ENCODE measurements at places on chromosomes 7 and 10.
A peak's percentile ranks its signal among the peaks of the same experiment; 100 is the strongest.

DNA sequence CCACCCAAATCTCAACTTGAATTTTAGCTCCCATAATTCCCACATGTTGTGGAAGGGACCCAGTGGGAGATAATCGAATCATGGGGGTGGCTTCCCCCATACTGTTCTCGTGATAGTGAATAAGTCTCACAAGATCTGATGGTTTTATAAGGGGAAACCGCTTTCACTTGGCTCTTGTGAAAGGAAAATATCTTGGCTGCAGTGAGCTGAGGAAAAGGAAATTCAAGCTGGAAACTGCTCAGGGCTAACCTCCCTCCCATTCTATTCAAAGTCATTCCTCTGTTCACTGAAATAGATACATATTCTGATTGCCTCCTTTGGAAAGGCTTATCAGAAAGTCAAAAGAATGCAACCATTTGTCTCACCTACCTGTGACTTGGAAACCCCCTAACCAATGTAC is 15.8 kb downstream of the CYCS start:
- DNase-seq: peak; percentile 32

GRCh38 chr10:30816820-30817171 is 187.2 kb upstream of the LYZL2 start:
- DNase-seq: no peak

GRCh38 chr10:5691786-5692185 is 7.1 kb downstream of the TASOR2 start:
- no peak for DNase-seq

- no peak for DNase-seq
These were observed 77.3 kb upstream of the SVIL start for GRCh38 chr10:29712108-29712507.

GRCh38 chr10:62062752-62063512 is 161.4 kb downstream of the ARID5B start:
- no peak for DNase-seq

GRCh38 chr10:70191161-70191971 is 21.1 kb upstream of the SAR1A start:
- DNase-seq: no peak

DNA sequence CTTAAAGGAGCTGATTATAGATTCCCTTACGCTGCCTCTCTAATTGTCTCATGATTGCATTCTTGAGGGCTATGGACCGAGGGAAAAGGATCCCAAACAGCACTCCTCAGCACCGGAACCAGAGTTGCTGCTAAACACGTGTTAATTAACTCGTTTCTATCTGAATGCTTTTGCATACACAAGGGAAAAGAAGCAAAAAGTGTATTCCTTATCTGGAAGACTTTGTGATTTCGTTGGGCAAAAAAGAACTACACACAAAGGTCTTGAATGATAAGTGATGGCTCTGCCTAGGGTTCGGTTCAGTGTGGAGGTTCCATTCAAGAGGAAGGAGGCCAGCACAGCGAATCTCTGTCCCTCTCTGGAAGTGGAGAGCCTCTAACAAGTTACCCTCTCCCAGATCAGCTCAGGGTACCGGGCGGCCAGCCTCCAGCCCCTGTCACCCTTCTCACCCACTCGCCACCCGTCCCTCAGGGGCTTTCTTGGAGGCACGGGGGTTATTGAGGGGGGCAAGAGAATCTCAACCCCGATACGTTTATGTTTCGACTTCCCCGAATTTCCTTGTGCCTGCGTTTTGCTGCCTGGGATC is 515 bp upstream of the SLC4A2 start:
- peak; percentile 37 for DNase-seq

DNA sequence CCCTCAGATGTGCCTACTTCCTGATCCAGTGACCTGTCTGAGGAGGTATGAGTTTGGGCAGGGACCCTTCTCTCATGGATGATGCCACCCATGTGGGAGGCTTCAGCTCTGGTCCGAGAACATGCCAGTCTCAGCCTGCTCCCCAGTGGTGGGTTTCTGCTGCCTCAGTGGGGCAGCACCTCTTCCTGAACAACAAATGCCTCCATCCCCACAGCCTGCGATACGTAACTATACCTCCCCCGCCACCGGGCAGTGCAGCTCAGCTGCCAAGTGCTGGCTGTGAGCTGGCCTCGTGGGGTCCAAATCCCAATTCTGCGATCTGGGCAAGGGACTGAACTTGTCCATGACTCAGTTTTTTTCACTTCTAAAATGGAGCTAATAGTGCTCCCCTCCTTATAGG is 3.1 kb downstream of the GDF10 start:
- no peak for DNase-seq

DNA sequence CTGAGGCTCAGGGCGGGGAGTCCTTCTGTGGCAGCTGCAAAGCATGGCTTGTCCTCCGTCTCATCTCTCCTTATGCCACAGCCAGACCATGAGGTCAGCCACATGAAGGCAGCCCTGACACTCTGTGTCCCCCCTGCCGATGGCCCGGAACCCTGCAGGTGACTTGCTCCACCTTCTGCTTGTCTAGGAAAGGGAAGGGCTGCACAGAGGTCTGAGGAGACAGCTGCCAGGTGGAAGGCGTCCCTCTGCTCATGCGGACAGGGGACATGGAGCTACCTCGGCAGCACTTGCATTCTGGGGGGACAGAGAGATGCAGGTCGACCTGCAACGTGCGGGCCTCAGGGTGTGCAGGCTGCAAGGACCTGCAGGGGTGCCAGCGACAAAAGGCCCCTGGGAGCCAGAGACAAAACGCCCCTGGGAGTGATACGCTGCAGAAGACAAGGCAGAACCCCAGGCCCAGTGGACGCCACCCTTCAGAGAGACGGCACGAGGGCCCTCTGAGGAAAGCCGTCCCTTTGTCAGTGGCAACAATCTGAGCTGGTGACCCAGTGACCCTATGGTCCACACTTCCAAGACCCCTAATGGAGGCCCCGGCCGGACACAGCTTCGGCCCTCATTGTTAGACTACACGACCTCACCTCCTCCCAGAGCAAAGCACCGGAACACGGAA is 205.2 kb upstream of the PPP2R2D start:
- DNase-seq: no peak

GRCh38 chr7:39745320-39745719 is 121.9 kb downstream of the RALA start:
- no peak for DNase-seq

DNA sequence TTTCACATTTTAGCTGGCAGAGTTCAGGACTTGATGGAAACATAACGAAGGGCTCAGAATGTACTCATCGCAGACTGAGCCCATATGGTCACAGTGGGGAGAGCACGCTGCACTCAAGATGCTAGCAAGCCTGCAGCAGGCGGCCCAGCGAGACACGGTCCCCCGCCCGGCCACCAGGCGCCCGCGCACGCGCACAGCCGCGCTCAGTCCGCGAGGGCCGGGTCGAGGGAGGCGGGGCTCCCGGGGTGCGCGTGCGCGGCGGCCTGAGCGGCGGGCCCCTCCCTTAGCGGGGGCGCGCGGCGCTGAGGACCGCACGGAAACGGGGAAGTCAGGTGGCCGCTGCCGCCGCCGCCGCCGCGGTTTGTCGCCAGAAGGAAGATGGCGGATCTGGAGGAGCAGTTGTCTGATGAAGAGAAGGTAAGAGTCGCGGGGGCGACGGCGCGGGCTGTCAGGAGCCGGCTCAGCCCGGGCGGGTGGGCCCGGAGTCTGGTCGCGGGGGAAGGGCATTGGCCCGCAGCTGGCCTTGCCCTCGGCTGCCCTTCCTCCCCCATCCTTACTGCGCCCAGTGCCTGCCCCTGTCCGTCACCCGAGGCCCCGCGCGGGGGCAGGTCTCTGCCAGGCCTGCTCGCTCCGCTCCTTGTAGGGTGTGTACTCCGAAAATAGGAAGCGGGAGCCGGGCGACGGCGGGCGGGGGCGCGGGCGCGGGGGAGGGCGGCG is at the start of gene CAPZA2:
Gene CAPZA2 (plus strand): TSS at position 354 of the 717 bp plus-strand sequence. CDS start 25 bp downstream, at position 379.
- peak; percentile 96 for DNase-seq

- no peak for DNase-seq
These were observed 14.1 kb downstream of the ATXN7L1 start for GRCh38 chr7:105862276-105862675.

DNA sequence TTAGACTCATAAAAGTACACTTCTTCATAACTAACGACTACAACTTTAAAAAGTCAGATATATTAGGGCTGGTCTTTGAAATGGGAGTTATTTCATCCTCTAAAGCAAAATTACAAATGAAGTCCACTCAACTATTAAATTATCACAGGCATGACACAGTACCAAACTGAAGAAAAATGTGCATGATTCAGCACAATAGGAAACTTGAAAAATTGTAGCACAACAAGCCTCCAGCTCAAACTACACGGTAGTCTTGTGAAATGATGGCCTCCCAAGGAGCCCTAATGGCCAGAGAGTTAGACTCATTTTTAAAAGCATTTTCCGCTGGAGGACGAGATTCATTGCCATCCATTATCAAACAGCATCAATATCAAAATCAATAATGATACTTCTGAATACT is 76.4 kb downstream of the MAGI2 start:
- no peak for DNase-seq

GRCh38 chr10:86779220-86780017 is 23.0 kb downstream of the BMPR1A start:
- DNase-seq: no peak

GRCh38 chr10:62333988-62334682 is 40.0 kb upstream of the ZNF365 start:
- DNase-seq: no peak

DNA sequence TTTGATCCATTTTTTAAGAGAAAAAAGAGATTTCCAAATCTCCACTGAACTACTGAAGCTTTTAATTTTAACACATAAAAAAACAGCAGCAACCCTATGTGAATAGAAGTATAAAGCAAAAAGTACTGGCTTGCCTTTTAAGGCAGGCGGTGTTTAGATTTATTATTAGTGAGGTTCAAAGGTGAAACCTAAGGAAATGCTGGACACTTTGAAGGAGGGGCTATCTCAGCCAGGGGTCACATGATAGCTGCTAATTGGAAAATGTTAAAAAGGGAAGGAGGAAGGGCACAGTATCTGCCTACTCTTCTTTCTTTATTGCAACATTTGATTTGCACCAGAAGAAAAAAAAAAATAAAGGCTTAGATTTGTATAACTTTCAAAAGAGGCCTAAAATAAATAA is 183.8 kb downstream of the SKAP2 start:
- DNase-seq: no peak

DNA sequence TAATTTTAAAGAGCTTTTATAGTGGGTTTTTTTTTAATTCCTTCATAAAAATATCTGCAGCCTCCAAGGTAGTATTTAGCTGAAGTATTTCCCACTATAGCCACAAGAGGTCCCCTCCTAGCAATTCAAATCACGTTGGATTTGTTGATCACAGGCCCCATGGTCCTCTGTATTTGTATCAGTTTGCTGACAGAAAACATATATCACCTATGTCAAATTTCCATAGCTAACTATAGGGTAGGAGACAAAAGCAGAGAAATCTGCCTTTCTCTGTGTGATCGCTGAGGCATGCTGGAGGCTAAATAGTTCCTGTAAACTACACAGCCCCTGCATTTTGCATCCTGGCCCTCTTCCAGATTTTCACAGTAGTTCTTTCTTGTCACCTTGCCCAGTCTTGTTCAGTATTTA is 1.7 kb upstream of the CTNNA3 start:
- DNase-seq: peak; percentile 72

DNA sequence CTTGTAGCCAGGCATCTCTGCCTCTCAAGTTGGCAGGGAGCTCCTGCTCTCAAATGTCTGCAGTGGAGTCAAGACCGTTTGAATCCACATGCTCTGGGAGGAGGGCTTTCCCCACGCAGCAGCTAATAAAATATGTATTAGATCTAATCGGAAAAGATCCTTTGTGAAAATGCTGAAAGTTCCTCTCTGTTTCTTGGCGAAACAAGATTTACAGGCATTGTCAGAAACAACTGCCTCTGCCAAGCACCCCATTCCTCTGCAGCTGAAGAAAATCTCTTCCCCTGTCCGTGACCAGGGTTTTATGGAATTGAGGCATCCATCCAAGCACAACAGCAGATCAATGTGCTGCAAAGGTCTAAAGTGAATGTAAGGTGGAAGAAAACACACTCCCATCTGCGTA is 165.8 kb downstream of the TCERG1L start:
- DNase-seq: no peak

DNA sequence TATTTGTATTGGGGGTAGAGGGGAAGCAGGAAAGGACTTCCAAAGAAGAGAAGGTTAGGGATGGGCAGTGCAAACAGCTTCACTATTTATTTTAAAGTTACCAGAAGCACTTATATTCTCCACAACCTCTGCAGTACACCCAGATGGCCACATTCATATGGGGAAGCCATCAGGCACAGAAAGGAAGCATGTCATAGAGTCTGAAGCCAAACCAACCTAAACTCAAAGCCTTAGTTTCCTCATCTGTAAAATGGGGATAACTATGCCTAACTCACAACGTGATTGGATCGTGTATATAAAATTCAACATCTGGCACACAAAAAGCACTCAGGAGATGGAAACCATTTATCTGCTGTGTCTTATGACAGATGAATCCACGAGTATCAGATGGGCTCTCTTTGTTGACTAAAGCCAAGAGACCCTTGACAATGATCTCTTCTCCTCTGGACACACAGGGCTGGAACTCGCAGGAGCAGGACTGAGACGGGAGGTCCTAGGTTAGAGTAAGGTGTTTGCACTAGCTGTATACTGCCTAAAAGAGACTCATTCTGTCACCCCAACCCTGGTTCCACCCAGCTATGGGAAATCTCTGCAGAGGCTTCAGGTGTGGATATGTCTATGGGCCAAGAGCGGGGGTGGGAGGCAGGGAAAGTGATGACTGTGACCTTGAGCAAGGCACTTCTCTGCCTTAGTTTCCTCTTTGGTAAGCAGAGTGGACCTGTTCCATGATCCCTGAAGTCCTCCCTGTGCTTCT is 1.8 kb downstream of the KIAA1549 start:
- peak; percentile 44 for DNase-seq

DNA sequence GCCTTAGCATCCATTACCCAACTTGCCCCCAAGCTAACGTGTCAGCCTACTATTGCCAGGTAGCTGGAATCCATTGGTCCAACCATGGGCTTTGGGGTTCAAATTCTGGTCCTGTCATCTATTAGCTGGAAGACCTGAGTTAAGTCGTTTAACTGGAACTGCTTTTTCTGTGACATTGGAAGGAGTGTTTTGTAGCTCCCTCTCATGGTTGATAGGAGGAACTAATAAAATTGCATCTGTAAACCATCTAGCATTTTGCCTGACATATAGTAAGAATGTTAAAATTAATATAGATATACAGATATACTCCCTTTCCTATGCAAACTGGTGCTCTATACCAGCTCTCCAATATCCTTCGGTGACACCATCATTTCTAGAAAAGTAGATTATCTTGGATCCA is 23.8 kb upstream of the SLF2 start:
- peak; percentile 51 for DNase-seq

DNA sequence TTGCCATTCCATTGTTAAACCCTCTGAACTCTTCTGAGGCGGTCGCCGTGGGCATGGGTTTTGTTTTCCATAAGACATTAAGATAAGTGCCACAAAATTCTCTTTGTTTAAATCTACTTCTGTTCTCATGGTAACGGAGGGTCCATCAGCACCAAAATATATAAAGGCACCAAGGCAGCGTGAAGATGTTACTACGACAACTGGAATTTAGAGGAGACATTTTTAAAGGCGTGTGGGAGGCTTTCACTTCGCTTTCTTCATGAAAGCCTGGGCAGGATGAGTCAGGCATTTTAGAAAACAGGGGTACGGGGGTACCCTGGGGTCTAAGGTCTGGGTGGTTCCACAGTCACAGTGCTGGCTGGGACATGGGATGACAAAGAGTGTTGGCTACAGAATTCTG is 34.0 kb downstream of the SMKR1 start:
- DNase-seq: no peak

- peak; percentile 72 for DNase-seq
These were observed 31.7 kb downstream of the GPR22 start for GRCh38 chr7:107501593-107501992.

GRCh38 chr10:31064348-31064747 is 32.7 kb upstream of the ZNF438 start:
- DNase-seq: peak; percentile 29
